ENCODE measurements at places on chromosomes 4 and X.

GRCh38 chr4:67480810-67481209 is 64.5 kb downstream of the CENPC start:
- no peak overlapping the region for H3K27ac ChIP-seq
- no peaks in the 10 kb centered on the region for H3K27me3 ChIP-seq
- no peak for DNase-seq
- H3K36me3 ChIP-seq: peaks cover 37% of the 10 kb centered on the region
- H3K4me3 ChIP-seq: no peak overlapping the region
- H3K4me1 ChIP-seq: no peaks in the 10 kb centered on the region

DNA sequence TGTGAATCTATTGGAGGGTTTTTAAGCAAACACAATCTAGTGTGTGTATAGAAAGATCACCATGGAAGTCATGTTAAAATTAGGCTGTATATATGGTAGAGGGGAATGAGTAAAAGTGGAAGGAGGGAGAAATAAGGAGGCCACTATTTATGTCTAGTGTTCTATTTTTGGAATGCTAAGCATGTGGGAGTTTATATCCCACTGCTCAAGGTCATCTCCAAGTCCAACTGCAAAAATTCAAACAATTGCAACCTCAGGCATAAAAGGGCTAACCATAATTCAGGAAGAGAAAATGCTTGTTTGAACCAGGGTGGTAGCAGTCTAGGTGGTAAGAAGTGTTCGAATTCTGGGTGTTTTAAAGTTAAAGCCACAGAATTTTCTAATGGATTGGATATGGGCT is 39.2 kb downstream of the SERPINA7 start:
- no peak overlapping the region for H3K27ac ChIP-seq
- H3K36me3 ChIP-seq: no peaks in the 10 kb centered on the region
- H3K4me3 ChIP-seq: no peak overlapping the region
- no peak for DNase-seq

DNA sequence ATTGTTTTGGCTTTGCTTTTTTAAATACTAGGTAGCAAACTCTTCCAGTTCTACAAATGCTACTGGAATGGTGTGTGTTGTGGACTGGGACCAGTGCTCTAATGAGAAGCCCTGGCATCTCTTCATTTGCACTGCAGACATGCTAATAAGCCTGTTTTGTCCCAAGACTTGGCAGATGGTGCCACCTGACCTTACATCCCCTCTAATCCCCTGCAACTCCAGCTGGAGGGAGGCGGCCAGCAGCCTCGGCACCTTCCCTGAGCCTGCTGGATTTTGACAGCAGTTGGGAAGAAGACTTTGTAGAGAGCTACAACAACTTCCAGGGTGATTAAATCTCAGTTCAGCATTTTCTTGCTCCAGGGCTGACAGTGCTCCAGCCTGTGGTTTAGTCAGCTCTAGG is 200.0 kb downstream of the DCLK2 start:
- no peak for DNase-seq
- H3K4me1 ChIP-seq: no peaks in the 10 kb centered on the region
- H3K4me3 ChIP-seq: no peak overlapping the region
- peaks cover 39% of the 10 kb centered on the region for H3K36me3 ChIP-seq
- H3K27me3 ChIP-seq: no peaks in the 10 kb centered on the region

- H3K4me3 ChIP-seq: peak overlapping the region; percentile 62
- no peak for DNase-seq
- H3K27ac ChIP-seq: peak overlapping the region; percentile 53
These were observed 860 bp downstream of the FAM50A start for GRCh38 chrX:154444755-154445246.

DNA sequence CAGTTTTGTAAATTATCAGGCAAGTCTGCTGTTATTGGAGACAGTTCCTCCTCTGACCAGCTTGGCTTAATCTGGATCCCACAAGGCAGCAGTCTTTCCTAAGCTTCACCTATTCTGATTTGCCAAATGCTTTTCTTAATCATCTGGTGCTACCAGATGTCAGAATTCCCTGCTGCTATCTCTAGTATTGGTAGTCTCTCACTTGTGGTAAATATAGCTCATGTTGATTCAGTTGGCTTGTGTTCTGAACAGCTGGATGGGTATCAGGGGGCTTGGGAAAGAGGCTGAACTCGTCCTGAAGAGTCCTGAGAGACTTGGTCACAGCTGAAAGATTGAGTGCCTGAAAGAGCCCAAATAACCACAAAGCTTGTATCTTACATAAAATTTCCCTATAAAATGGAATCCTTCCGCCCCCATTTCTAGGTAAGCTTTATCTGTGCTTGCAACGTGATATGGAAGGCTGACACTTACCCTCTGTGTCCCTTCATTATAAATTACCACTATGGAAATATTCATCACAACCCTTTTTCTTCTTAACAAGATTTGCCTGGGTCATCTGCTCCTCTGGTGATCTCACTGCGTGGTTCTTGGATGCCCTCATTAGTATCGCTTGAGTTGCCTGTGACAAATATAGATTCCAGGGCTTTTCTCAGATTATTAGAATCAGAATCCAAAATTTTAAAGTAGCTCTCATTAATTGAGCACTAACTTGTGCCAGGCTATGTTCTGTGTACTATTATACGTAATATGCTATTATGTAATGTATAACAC is 104.1 kb upstream of the GPRIN3 start:
- no peak overlapping the region for H3K27ac ChIP-seq
- no peaks in the 10 kb centered on the region for H3K36me3 ChIP-seq
- H3K27me3 ChIP-seq: no peaks in the 10 kb centered on the region

GRCh38 chr4:19707876-19708275 is 543.8 kb upstream of the SLIT2 start:
- no peaks in the 10 kb centered on the region for H3K4me1 ChIP-seq
- H3K27ac ChIP-seq: no peak overlapping the region

DNA sequence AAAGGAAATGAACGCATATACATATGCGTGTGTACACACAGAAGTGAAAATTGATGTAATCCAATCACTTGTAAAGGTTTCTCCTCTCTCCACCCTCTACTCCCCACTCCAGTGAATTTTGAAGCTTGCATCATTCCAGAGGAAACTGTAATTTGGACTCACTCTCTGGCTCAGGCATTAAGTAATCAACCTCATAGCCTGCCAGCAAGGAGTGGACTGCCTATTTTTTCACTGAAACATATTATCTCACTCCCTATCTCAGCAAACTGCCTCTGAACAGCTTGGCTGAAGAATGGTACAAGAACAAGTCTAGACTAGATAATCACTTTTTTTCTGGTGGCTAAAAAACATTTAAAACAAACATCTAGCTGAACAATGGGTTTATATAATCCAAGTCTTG is 124.2 kb downstream of the C4orf51 start:
- H3K27ac ChIP-seq: no peak overlapping the region
- peak; percentile 30 for DNase-seq
- no peak overlapping the region for H3K4me3 ChIP-seq
- H3K36me3 ChIP-seq: peaks cover 2% of the 10 kb centered on the region
- no peaks in the 10 kb centered on the region for H3K27me3 ChIP-seq

DNA sequence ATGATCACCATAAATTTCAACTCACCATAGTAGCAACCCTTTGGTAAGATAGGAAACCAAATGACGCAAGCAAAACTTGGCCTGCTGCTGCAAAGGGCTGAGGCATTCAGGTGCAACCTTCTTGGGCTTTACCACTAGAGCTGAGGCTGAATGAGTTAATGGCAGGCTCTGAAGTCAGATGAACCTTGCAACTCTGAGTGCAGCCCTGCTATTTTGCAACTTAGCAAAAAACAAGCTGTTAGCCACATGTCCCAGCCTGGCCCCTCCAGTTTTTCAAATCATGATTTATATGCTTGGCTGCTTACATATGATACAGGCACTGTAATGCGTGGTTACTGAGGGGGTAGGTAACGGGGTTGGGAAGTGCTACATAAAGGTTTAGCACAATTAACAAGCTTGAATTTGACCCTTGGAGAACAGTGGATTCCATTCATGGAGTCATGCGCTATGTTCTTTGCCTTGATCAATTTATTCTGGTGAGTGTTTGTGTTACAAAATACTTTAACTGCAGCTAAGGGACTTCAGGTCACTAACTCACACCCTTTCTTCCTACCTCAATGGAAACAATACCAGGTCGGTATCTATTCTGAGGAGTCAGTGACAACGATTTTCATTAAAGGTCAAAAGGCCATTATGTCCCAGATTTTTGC is 80.5 kb upstream of the PPARGC1A start:
- H3K4me1 ChIP-seq: no peaks in the 10 kb centered on the region
- DNase-seq: no peak
- H3K27me3 ChIP-seq: peaks cover 2% of the 10 kb centered on the region
- H3K27ac ChIP-seq: no peak overlapping the region

DNA sequence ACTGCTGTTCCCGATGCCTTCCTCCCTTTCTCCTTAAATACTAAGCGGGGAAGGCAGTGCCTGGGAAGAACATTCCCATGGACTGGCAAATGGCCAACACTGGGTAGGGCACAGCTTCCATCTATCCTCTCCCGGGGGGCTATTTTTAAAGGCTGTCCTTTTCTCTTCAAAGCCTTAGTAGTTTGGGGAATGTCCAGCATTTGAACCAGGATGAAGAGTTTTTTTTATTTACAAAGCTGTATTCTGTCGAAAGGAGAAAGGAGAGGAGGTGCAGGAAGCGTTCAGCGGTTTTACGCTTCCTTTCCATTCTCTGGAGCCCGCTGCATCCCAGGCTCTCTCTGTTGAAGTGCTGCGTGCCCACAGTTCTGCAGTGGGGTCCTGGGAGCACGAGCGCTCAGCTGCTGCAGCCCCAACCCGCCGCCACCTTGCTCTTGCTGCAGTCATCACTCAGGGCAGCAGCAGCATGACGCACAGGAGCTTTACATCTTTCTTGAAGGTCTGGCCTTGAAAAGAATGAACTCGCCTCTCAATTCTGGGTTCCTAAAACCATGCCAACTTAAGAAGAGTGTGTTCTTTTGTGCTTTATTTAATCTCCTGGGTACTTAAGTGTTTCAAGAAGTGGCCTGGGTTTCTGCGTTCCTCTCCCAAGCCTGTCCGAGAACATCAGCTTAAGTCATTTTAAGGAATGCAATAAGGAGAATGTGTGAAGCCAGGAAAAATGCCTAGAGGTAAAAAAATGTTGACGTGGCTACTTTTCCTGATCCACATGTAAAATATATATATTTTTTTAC is 427.2 kb downstream of the MAPK10 start:
- no peaks in the 10 kb centered on the region for H3K36me3 ChIP-seq
- H3K4me3 ChIP-seq: no peak overlapping the region
- DNase-seq: no peak
- H3K4me1 ChIP-seq: peaks cover 28% of the 10 kb centered on the region

DNA sequence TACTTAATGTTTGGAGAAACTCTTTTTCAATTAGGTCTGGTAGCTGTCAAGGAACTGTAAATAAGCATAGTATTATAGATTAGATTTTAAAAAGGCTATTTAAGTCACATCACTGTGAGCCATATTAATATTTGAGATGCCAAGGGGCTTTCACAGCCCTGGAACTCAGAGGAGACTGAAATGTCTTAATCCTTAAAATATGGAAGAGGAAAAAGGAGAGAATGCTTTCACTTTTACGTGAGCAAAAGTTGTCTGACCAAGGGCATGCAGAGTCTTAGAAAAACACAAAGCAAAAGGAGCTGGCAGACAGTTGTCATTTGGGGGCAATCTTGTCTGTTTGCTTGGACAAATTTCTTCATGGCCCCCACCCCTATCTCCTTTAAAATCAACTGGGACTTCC is 253.2 kb upstream of the IGFBP7 start:
- no peaks in the 10 kb centered on the region for H3K4me1 ChIP-seq
- no peak for DNase-seq
- no peaks in the 10 kb centered on the region for H3K27me3 ChIP-seq
- H3K4me3 ChIP-seq: no peak overlapping the region

- H3K27me3 ChIP-seq: peaks cover 16% of the 10 kb centered on the region
- no peak for DNase-seq
- no peak overlapping the region for H3K4me3 ChIP-seq
- no peaks in the 10 kb centered on the region for H3K36me3 ChIP-seq
- H3K4me1 ChIP-seq: no peaks in the 10 kb centered on the region
These were observed 85.5 kb upstream of the ADRA2C start for GRCh38 chr4:3680656-3681055.

- H3K27ac ChIP-seq: no peak overlapping the region
- no peaks in the 10 kb centered on the region for H3K27me3 ChIP-seq
These were observed 48.0 kb downstream of the MAGEA9 start for GRCh38 chrX:149829751-149830191.

DNA sequence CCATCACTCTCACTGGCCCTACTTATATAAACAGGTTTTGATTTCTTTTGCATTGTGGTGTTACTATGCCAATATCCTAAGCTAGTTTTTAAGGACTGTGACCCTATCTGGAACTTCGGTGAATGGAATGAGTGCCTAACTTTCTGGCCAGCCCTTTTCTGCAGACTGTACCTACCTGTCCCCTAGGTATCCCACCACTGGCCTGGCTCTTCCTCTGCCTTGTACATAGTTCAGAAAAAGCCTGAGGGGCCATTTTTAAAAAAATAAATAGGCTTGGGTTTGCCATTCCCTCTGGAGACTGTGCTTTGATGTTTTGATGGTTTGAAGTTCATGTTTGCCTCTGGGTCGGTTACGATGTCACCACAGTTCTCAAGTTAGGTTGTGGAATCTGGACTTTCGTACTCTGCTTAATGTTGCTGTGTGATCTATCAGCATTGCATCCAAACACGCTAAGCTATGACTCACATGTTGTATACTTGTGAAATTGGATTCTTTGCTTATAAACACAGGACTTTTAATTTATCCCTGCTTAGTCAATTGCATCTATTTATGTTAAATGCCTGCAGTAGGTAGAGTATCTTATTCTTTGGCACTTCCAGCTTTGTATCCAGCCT is 182.0 kb downstream of the ANKRD50 start:
- peak overlapping the region; percentile 30 for H3K27ac ChIP-seq
- H3K36me3 ChIP-seq: no peaks in the 10 kb centered on the region
- no peaks in the 10 kb centered on the region for H3K27me3 ChIP-seq
- H3K4me1 ChIP-seq: peaks cover 7% of the 10 kb centered on the region

- H3K4me3 ChIP-seq: no peak overlapping the region
- no peak for DNase-seq
- no peaks in the 10 kb centered on the region for H3K27me3 ChIP-seq
- no peaks in the 10 kb centered on the region for H3K4me1 ChIP-seq
These were observed 144.3 kb downstream of the RTL3 start for GRCh38 chrX:78514852-78515251.

- peaks cover 54% of the 10 kb centered on the region for H3K36me3 ChIP-seq
- H3K27ac ChIP-seq: no peak overlapping the region
- H3K4me1 ChIP-seq: no peaks in the 10 kb centered on the region
These were observed 89.2 kb downstream of the AFAP1 start for GRCh38 chr4:7850489-7850888.

DNA sequence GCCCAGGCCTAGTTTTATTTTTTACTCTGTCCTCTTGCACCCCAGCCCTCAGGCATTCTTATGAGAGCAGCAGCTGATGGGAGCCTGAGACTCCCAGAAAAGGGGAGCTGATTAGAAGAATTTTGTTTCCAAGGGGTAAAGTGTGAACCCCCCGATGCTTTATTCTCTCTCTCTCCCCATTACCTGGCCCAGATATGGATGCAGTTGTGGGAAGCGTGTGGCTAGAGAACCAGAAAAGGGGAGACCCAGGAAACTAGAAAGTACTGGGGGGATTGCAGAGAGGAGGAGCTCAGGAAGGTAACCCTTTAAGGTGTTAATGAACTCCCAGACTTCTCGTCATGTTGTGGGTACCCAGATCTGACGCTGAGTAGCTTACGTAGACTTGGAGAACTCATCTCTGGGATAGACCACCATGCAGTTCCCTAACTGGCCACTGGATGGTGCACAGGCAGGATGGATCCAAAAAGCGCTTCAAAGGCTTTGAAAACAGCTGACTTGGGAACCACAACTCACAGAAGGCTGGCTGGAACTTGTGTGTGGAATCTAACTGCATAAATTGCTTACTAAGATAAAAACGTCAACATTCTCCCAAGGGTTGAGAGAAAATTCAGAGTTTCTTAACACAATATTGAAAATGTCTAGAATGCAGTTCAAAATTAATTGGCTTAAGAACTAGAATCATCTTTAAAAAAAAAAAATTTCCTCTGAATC is 64.7 kb downstream of the TBC1D14 start:
- peak overlapping the region; percentile 39 for H3K27ac ChIP-seq
- H3K36me3 ChIP-seq: peaks cover 11% of the 10 kb centered on the region
- peak; percentile 83 for DNase-seq
